ENCODE measurements at places on chromosomes 5 and 9. TPM values are rescaled to one million over a fixed set of nuclear protein-coding genes. Genes with fewer than 3 reads are reported as not detected.

DNA sequence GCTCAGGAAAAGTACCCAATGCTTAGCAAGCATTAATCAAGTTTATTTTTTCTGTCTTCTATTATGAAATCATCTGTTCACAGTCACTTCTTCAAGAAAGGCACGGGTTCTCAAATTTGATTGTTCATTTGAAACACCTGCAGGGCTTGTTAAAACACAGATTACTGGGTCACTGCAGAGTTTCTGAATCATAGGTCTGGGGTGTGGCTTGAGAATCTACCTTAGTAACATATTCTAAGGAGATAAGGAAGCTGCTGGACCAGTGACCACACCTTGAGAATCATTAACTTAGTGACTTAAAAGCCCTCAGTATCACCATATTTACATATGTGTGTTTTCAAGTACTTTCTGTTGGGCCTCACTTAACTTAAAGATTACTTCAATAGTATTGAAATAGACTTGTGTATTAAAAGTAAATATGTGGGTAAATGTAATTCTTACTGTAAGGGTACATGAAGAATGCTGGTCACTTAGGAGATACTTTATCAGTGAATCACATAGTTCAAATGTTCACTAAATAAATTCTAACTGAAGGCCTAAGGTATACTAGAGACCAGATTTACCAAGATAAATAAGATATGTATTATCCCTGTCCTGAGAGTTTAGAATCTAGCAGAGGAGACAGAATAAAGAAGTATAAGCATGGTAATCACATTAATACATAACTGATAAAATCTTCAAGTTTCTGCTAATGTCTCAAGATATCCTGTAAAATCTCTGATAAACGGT is 1342.1 kb upstream of the C9orf72 start:
- DNase-seq: no peak

GRCh38 chr5:53017383-53017782 is 28.2 kb downstream of the ITGA2 start:
- DNase-seq: no peak

SLC46A2 gene
- not detected for total RNA-seq

DNA sequence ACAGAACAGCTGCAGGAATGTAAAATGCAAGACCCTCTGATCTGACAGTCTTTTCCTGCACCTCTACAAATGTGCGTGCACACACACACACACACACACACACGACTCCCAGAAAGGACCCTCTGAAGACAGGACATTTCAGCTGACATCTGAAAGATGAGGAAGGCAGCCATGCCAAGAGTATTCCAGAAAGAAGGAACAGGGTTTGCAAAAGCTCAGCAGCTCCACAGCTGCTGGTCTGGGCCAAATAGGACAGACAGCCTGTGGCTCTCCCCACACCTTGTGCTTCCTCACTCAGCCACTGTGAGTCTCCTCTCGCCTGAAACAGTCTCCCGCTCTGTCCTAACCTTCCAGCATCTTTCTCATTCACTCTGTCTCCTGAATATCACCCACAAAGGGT is 189.0 kb downstream of the PALM2AKAP2 start:
- DNase-seq: no peak

DNA sequence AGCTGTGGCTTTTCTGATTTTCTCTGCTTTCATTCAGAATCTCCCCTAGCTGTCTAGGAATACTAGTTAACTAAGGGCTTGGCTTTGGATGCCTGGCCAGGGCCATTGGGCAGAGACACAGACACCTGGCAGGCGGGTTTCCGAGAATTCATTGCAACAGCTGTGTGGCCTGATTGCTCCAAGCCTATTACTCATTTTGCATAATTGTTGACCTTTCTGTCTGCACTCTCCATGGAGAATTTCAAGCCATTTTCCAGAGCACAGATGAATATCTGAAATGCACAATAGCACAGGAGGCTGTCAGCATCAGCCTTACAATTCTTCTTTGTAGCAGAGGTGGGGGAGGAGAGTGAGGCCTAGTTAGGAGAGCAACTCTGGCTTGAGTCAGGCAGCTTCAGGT is 310.5 kb downstream of the DMAC1 start:
- DNase-seq: no peak

DDX46 gene
- total RNA-seq: 76.5 TPM
